Mesenchymal stem cell (in vitro differentiated cells and primary cell): ENCODE measurements at places on chromosomes 2 and 18.

DNA sequence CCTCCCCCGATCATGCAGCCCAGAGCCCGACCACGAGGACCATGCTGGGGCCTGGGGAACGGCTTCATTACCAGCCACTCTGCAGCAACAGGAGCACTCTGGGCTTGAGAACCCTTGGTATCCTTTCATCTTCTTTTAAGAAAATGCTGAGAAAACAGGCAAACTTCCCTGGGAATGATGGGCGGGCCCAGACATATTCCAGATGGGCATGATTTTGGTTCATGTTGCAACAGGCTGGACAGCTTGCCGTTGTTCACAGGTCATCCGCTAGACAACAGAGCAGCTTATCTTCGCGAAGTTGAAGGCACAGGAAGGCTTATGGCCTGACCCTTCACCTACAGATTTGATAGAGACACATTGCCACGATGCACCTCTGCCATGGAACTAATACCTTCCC lies 121.0 kb downstream of the KLHL29 start:
- peaks cover 3% of the 10 kb centered on the region for H3K27me3 ChIP-seq
- peaks cover 7% of the 10 kb centered on the region for H3K36me3 ChIP-seq
- no peak overlapping the region for H3K27ac ChIP-seq
- H3K4me1 ChIP-seq, result no peaks in the 10 kb centered on the region
- no peak for DNase-seq

GRCh38 chr2:46493241-46493970 lies 14.0 kb downstream of the TMEM247 start:
- H3K4me1 ChIP-seq, result peaks cover 6% of the 10 kb centered on the region
- no peaks in the 10 kb centered on the region for H3K36me3 ChIP-seq
- no peak overlapping the region for H3K4me3 ChIP-seq
- peaks cover 5% of the 10 kb centered on the region for H3K27me3 ChIP-seq
- H3K27ac ChIP-seq, result no peak overlapping the region

- H3K36me3 ChIP-seq, result no peaks in the 10 kb centered on the region
- H3K27ac ChIP-seq, result peak overlapping the region; percentile 42
- DNase-seq, result peak; percentile 42
- no peaks in the 10 kb centered on the region for H3K27me3 ChIP-seq
Observed at GRCh38 chr2:231991664-231992063, 30.2 kb downstream of the DIS3L2 start.

GRCh38 chr18:10003866-10004265 lies 90.0 kb downstream of the VAPA start:
- DNase-seq, result no peak
- no peaks in the 10 kb centered on the region for H3K27me3 ChIP-seq
- no peak overlapping the region for H3K4me3 ChIP-seq
- no peak overlapping the region for H3K27ac ChIP-seq
- no peaks in the 10 kb centered on the region for H3K36me3 ChIP-seq

DNA sequence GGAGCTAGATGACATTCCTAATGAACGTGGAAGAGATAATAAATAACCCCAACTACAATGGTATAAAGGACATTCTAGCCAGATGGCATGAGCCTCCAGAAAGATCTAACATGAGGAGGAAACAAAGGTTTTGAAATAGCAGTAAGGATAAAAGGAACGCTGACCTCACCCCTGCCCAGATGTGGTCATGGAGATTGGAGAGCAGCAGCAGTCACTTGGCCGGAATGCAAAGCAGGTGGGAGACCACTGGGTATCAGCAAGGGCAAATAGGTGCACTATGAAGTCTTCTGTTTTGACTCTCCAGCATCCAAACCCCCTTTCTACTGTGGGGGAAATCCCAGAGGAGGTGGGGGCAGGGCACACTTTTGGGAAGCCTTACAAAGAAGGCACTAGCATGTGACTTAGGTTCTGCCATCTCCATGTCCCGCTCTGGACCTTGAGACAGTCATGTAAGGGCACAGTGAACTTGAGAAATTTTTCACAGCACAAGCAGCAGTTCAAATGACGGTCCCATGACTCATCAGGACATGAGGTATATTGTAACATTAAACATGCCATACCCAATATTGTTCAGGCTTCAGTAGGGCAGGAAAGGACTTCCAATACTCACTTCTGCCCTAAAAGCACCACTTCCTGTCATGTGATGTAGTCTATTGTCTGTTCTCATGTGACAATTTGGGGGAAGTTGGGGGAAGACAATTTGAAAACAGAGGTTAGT lies 55.2 kb downstream of the METTL4 start:
- no peak overlapping the region for H3K4me3 ChIP-seq
- no peaks in the 10 kb centered on the region for H3K27me3 ChIP-seq
- no peaks in the 10 kb centered on the region for H3K36me3 ChIP-seq
- peak; percentile 91 for DNase-seq

DNA sequence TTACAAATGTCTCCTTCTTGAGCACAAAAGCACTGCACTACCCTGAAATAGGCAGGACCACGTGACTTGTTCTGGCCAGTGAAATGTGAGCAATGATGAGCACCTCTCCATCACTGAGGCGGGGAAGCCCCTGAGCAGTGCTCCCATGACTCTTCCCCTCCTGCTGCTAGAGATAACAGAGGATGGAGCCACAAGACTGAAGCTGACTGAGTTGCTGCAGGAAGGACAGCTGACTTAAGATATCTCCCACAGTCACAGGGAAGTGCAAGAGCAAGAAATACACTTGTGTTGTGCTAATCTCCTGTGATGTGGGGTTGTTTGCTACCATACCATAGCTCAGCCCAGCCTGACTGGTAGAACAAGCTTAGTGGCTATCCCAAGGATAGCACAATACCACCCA lies 38.7 kb downstream of the STK39 start:
- H3K4me1 ChIP-seq, result peaks cover 5% of the 10 kb centered on the region
- no peaks in the 10 kb centered on the region for H3K27me3 ChIP-seq

DNA sequence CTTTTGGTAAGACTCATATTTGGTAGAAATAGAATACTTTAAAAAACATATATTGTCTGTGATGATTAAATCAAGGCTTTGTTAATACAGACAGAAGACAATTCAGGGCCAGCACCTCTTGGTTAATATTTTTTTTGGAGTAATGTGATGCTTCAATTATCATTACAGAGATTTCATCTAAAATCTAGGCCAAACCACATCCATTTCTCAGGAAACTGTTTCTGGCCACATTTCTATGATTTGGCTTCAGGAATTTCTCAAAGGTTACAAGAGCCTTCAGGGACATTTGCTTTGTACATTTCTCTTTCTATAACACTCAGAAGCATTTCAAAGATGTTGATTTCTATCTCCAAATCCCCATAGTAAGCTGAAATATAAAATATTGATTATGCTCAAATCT lies 614.9 kb downstream of the LRP1B start:
- no peaks in the 10 kb centered on the region for H3K27me3 ChIP-seq
- H3K27ac ChIP-seq, result no peak overlapping the region
- no peaks in the 10 kb centered on the region for H3K36me3 ChIP-seq
- H3K4me3 ChIP-seq, result no peak overlapping the region
- no peak for DNase-seq

DNA sequence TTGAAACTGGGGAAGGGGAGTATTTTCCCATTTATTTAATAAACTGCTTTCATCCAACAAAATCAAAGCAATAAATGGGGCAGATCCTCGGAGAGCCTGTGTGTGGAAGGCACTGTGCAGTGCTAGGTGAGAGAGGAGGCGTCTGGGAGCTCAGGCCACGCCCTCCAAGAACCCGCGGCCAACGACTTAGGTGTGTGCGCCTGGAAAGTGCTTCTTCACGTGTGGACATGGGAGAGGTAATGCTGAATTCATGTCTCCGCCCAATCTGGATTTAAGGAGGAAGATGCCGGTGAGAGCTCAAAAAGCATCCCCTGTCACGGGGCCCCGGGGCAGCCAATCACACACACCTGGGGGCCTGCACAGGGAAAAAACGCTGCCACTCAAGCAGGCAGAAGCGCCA lies 77.4 kb downstream of the HDAC4 start:
- no peaks in the 10 kb centered on the region for H3K27me3 ChIP-seq
- peaks cover 22% of the 10 kb centered on the region for H3K4me1 ChIP-seq
- no peak overlapping the region for H3K27ac ChIP-seq
- no peak for DNase-seq
- no peak overlapping the region for H3K4me3 ChIP-seq

- H3K27ac ChIP-seq, result no peak overlapping the region
Observed at GRCh38 chr2:240948086-240948485, 42.0 kb downstream of the CROCC2 start.

DNA sequence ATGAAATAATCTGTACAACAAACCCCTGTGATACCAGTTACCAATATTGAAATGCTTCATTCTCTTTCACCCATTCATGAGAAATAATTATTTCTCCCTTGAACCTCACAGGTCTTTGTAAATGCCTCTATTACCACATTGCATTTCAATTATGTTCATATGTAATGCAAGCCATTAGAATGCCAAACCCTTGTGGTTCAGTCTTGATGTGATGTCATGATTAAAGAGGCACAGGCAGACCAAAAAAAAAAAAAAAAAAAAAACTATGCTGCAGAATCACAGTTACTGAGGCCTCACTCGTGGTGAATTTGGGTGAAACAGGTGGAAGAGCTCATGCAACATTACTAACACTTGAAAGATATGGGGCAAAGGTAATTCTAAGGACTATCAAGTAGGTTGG lies 9.4 kb upstream of the EPG5 start:
- H3K27ac ChIP-seq, result no peak overlapping the region
- H3K36me3 ChIP-seq, result no peaks in the 10 kb centered on the region
- no peak overlapping the region for H3K4me3 ChIP-seq
- H3K4me1 ChIP-seq, result no peaks in the 10 kb centered on the region
- no peak for DNase-seq

DNA sequence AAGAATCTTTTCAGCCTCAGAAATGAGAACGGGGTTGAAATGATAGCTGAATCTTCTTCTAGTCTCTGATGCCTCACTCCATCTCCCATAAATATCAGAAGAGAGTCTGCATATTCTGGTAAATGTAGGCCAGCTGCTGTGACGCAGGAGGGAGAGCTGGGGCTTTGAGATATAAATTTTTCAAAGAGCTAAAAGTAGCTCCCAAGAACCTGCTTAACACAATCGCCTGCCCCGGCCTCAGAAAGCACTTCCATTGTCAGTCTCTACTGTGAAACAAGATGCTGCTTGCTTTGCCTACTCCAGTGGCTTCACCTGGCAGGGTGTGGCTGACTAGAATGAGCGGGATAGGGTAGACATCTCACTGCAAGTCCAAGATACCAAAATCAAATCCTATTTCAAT lies 105.0 kb upstream of the CCDC150 start:
- no peak overlapping the region for H3K27ac ChIP-seq
- no peaks in the 10 kb centered on the region for H3K4me1 ChIP-seq
- no peak for DNase-seq
- H3K27me3 ChIP-seq, result no peaks in the 10 kb centered on the region

DNA sequence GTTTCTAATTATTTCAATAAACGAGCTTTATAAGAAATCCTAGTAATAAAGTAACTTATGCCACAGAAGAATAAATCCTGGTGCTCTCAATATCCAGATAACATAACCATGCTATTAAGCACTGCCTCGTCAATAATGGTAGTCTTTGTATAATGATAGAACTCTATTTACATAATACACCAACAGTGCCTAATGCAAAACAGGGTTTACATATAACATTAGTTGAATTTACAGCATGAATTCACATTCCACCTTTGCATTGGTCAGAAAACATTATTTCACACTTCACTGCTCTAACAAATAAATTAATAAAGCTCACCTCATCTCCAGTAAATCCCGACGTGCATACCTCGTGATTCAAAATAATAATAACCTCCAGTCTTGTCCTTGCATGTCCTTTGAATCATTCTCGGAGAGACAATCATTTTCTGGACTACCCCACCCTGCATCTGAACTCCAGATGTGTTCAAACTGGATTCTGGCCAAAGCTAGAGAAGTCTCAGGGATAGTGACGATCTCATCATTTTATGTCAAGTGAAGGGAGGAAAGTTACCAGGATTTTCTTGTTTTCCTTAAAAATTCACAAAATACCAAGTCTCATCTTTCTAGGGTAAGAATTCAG lies 189.2 kb downstream of the NCKAP5 start:
- H3K36me3 ChIP-seq, result no peaks in the 10 kb centered on the region
- H3K27me3 ChIP-seq, result no peaks in the 10 kb centered on the region
- H3K4me3 ChIP-seq, result peak overlapping the region; percentile 6
- H3K4me1 ChIP-seq, result peaks cover 5% of the 10 kb centered on the region
- no peak overlapping the region for H3K27ac ChIP-seq

GRCh38 chr2:98912221-98912851 lies 23.7 kb downstream of the CRACDL start:
- peaks cover 4% of the 10 kb centered on the region for H3K27me3 ChIP-seq
- H3K4me3 ChIP-seq, result no peak overlapping the region
- peak; percentile 37 for DNase-seq

DNA sequence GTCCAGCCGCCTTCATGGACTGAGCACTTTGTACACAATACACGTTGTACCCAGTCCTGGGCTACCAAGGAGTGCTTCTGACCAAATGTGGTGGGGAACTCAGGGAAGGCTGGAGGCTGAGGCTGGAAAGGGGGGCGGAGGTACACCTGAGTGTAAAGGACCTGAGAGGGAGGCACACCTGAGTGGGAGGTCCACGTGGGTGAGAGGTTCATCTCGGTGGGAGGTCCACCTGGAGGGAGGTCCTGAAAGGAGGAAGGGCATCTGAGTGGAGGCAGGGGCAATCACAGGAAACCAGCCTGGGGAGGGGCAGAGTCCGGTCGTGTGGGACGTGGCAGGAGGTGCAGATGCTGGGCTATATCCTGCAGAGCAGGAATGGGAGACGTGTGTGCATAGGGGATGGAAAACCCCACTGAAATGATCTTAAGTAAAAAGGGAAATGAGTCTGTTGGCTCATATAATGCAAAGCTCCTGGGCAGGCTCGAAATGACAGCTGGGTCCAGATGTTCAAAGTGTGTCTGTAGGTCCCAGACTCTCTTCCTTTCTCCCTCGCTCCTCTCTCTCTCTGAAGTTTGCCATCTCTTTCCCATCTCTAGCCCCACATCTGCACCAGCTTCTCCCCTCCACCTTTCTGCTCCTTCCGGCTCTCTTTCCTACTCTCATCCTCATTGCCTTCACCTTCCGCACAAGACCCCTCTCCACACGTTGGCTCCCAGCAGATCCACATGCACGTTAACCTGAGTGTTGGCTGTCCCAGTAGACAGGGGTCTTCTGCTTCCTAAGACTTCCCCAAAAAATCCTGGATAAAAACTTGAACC lies 137.7 kb downstream of the PXDN start:
- no peak overlapping the region for H3K4me3 ChIP-seq
- H3K27me3 ChIP-seq, result peaks cover 16% of the 10 kb centered on the region
- H3K36me3 ChIP-seq, result peaks cover 12% of the 10 kb centered on the region
- H3K4me1 ChIP-seq, result peaks cover 28% of the 10 kb centered on the region

DNA sequence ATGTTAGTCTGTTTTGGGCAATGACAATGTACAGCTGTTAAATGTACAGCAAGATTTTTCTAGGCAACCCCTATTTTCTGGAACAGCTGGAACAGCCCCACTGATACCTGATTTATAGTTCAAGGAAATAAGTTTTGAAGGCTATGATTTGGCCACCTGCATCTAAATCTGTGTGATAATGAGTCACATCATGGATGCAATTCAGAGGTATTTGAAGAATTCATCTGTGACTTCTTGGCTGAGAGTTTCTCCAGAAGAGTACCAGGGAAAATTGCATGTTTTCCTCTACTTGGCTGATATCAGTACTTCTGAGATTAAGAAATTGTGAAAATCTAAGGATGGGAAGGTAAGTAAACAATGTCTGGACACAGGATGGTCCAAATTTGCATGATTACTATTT lies 40.7 kb upstream of the NT5C1B start:
- no peak for DNase-seq
- no peaks in the 10 kb centered on the region for H3K36me3 ChIP-seq
- H3K4me1 ChIP-seq, result peaks cover 2% of the 10 kb centered on the region
- H3K27me3 ChIP-seq, result no peaks in the 10 kb centered on the region
- H3K4me3 ChIP-seq, result no peak overlapping the region
- no peak overlapping the region for H3K27ac ChIP-seq
